ENCODE measurements at places on chromosomes 11 and 22.
A peak's percentile ranks its signal among the peaks of the same experiment; 100 is the strongest.

DNA sequence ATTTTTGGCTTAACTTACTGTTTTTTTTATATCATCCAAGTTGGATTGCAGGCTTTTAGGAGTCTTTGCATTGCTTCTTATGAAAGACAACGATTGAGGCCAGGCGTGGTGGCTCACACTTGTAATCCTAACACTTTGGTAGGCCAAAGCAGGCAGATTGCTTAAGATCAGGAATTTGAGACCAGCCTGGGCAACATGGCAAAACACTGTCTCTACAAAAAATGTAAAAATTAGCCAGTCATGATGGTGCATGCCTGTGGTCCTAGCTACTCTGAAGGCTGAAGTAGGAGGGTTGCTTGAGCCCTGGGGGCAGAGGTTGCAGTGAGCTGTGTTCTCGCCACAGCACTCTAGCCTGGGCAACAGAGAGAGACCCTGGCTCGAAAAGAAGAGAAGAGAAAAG, 56.6 kb downstream of the BID start:
- no peak for DNase-seq

GRCh38 chr11:17917556-17917955, 95.3 kb downstream of the SERGEF start:
- no peak for DNase-seq

DNA sequence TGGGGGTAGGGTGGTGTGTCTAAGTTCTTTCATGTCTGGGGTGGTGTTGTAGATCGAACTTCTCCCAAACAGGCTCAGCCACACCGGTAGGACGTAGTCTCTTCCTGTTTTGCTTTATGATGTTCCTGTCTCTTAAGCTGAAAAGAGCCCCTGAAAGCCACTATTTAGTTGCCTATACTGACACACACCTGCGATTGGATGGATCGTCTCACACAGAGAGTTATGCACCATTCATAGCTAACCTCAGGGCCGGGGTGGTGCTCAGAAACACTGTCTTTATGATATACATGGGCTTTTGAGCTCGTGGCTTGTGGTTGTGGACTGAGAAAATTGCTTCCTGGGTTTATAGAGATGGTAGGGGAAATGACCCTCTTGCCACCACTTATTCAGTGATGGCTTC, 137.6 kb downstream of the TEAD1 start:
- no peak for DNase-seq

GRCh38 chr22:26763633-26764361, 106.4 kb downstream of the MIAT start:
- DNase-seq, result peak; percentile 86

DNA sequence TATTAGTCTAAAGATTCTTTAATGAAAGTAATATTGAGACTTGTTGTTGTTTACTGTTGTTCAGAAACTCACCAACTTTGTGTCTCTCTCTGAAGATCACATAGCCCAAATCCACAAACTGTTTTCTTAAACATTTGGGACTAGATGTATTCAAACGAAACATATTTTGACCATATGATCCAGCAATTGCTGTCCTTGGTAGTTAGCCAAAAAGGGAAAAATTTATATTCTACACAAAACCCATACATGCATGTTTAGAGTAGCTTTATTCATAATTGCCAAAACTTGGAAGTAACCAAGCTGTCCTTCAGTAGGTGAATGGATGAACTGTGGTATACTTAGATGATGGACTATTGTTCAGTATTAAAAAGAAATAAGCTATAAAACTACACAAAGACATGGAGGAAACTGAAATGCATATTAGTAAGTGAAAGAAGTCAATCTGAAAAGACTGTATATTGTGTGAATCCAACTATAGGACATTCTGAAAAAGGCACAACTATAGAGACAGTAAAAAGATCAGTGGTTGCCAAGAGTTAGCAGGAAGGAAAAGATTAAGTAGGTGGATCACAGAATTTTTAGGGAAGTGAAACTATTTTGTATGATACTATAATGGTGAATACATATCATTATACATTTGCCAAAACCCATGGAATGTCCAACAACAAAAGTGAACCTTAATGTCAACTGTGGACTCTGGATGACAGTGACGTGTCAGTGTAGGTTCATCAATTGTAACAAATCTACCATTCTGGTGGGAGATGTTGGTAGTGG, 442.9 kb downstream of the INSC start:
- DNase-seq, result no peak

- peak; percentile 72 for DNase-seq
Measured at GRCh38 chr11:44235765-44236201, 74.2 kb downstream of the ALX4 start.

DNA sequence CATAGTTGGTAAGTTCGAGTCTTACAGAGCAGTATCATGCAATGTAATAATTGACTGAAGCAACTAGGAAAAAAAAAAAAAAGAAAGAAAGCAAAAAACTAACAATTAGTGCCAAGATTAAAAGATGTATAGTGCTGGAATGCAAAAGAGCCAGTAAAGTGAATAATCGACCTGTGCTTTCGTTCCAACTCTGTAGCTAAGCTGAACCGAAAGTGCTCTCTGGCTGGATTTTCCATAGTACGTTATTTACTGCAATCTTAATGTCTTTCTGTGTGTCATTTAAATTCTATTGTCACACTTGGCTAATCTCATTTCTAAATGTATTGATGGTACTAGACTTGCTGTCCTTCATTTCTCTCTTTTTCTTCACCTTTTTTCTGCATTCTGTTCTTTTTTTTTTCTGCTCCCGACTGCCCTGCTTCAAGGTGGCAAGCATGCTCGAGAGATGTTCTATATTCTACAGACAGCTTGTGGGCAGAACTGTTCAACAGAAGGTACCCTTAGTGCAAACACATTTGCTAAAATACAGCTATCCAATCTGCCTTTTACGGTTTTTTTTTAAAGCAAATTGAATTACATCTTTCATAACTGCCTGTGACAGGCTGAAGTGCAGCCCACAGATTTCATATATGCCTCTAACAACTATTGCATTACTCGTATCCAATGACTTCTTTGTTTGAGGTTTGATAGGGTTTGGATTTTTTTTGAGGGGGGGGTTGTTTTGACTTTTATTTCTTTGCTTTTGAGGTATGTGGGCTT, 204.2 kb upstream of the MTNR1B start:
- no peak for DNase-seq

- DNase-seq, result no peak
Measured at GRCh38 chr22:29106839-29107238, 34.0 kb downstream of the KREMEN1 start.

DNA sequence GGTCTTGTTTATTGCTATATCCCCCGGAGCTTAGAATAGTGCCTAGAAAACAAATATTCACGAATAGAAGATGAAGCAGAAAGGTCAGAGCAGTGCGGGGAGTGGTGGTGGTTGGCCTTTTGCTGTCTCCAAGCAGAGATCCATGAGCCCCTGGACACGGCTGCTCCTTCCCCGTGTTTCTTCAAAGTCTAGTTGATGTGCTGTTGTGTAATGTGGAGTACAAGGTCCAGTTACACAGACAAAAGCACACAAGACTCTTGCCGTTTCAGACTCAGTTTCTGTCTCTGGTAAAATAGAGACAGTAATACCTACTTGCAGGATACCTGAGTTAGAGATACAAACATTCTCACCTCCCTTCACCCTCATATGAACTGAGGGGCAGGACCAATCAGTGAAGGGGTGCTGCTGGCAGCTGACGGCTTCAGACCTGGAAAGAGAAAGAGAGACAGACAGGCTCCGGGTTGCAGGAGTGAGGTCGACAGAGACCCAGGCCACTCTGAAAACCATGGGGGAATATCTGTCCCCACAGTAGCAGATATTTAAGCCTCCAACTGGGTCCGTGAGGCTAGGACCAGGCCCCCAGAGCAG, 56.2 kb downstream of the RASSF10 start:
- no peak for DNase-seq

- DNase-seq, result no peak
Measured at GRCh38 chr22:29307596-29308147, 1.2 kb downstream of the GAS2L1 start.

GRCh38 chr22:23503142-23503541, 76.9 kb downstream of the IGLL1 start:
- no peak for DNase-seq

GRCh38 chr11:2382129-2382517, 5.0 kb downstream of the CD81 start:
- DNase-seq, result no peak

- DNase-seq, result peak; percentile 22
Measured at GRCh38 chr22:46797355-46797754, 34.9 kb downstream of the TBC1D22A start.

DNA sequence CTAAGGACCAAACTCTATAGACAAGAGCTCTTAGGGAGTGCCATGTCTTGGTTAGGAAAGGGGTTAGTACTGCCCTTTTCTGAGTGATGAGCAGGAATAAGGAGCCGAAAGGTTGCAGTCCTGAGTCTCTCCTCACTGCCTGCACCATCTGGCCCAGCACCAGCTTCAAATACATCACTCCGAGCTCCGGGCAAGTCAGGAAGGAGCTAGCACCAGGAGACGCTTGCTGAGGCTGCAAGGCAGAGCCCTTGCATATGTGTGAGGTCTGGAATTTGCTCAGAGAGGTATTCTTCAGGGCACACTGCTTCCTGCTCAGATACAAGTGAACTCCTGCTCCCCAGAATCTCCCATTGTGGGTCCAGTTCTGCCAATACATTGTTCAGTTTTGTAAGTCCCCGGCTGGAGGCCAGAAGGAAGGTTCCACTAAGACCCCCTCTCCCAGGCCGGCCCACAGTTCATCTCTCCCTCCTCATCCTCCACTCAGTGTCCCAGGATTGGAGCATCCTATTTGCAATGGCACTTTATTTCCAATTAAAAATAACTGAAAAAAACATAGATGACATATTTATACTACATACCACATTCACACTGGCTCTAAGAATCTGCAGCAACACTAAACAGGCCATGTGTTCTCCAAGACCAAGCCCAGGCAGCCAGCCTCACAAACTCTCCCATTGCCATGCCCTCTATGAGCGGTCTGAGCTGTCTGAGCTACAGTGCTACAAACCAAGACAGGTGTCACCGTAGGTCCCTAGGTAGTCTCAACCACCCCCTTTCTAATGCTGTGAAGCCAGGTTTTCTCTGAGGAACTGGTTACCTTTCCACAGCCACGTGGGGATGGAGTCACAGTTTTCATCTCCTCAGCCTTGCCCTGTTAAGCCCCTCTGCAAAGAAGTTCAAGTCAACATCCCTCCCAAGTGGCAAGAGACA, 55.1 kb upstream of the SPATA19 start:
- no peak for DNase-seq

GRCh38 chr11:123301013-123301591, 106.1 kb upstream of the CLMP start:
- peak; percentile 52 for DNase-seq

DNA sequence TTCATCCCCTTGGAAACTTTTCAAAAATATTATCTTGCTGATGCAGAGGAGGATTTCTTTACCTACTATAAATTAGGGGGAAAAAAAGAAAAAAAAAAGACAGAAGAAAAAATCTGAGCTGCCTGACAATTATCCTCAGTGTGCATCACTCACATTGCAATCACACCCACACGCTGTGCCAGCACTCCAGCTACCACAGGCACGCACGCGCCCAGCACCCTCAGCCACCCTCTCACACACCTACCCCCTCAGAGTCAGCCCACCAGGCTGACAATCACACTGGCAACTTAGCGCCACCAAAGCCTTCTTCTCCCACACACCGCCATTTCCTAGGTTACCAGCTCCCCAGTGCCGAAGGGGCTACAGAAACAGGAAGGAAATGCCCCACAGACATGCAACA, 236.1 kb downstream of the KCNA4 start:
- DNase-seq, result no peak

- no peak for DNase-seq
Measured at GRCh38 chr11:131626788-131627187, 256.4 kb downstream of the NTM start.

GRCh38 chr22:48389916-48390315, 1437.8 kb downstream of the BRD1 start:
- DNase-seq, result no peak

GRCh38 chr11:83744620-83745192, 458.5 kb upstream of the CCDC90B start:
- no peak for DNase-seq

DNA sequence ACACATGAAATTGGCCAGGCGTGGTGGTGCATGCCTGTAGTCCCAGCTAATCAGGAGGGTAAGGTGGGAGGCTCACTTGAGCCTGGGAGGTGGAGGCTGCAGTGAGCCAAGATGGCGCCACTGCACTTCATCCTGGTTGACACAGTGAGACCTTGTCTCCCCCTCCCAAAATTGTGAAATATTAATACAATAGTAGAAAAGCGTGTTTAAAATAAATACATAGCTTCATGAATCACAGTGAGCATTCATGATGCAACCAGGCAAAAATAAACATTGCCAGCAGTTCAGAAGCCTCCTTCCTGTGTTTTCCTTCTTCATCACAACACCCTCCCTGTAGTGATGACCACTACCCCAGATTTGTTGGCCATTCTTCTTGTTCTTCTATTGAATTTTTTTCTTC, 4.3 kb upstream of the TEAD1 start:
- peak; percentile 37 for DNase-seq

GRCh38 chr11:13061294-13061990, 52.3 kb downstream of the RASSF10 start:
- DNase-seq, result peak; percentile 73

- no peak for DNase-seq
Measured at GRCh38 chr22:46476547-46476941, 60.9 kb downstream of the CELSR1 start.

GRCh38 chr22:42799061-42799460, 58.0 kb downstream of the ARFGAP3 start:
- no peak for DNase-seq

GRCh38 chr11:17816232-17816931, 81.8 kb downstream of the KCNC1 start:
- no peak for DNase-seq

- no peak for DNase-seq
Measured at GRCh38 chr11:71095294-71095850, 157.0 kb downstream of the SHANK2 start.

GRCh38 chr11:133697161-133697560, 148.2 kb downstream of the SPATA19 start:
- DNase-seq, result no peak

DNA sequence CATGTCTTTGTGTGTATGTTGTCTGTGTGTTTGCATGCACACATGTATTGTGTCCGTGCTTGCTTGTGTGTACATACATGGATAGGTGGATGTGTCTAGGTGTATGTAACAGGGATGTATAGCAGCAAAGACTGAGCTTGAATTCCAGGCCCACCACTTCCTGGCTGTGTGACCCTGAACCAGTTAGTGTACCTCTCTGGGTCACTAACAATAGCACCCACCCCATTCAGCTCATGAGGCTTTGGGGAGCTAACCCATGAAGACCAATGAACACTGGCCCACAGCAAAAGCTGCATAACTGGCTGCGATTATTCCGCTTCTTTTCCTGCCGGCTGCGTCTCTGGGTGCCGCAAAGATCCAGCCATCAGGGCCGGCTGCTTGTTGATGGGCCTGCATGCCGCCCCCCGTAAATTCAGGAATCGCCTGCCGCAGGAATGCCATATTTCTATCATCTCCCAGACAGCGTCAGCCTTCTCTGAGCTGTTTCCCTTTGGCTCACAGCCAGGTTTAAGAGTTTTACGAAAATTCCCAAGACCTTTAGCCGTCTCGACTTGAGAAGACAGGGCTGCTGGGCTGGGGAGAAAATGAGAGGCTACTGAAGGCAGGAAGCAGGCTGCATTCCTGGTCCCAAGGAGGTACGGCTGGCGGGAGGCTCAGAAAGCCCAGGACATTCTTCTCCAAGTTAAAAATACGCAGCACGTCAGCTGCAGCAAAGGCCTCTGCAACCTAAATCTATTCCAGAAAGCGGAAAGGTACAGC, 224.6 kb downstream of the MN1 start:
- DNase-seq, result peak; percentile 93

- no peak for DNase-seq
Measured at GRCh38 chr11:16909359-16910035, 104.7 kb downstream of the PLEKHA7 start.

GRCh38 chr22:39958949-39959639, 1.1 kb upstream of the TMA7B start:
- no peak for DNase-seq

All from fibroblast of skin of right biceps (primary cell).